ENCODE measurements at places on chromosomes 2 and 18. TPM values are rescaled to one million over a fixed set of nuclear protein-coding genes. Genes with fewer than 3 reads are reported as not detected.

GRCh38 chr2:181686576-181687185, 6.4 kb upstream of the NEUROD1 start:
- DNase-seq = no peak

DNA sequence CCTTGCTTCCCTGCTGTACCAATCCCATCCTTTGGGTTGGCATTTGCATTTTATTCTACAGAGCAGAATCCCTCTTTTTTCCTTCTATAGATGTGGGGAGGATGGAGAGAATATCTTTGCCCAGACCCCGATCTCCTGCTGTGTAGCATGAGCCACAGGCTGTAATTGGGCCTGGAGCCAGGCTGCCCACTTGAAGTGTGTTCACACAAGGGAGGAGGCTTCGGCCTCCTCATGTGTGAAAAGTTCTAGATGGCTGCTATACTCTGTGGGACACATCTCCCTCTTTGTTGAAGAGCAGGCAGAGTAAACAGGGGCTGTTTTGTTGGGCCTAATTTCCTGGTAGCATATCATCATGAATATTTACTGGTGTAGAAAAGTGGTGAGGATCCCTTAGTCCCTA, 126.3 kb downstream of the XRCC5 start:
- no peak for DNase-seq

- peak; percentile 77 for DNase-seq
Observed at GRCh38 chr2:106782681-106783080, 103.3 kb downstream of the ST6GAL2 start.

CCDC121 gene
- 0.69 TPM for total RNA-seq

REG3A gene
- total RNA-seq = not detected

CDKL4 gene
- 0.87 TPM for total RNA-seq

RAB6C gene
- not detected for total RNA-seq

All from renal cortical epithelial cell (primary cell).